Naive thymus-derived CD4-positive, alpha-beta T cell (primary cell): ENCODE measurements at places on chromosomes 6 and 20. TPM values are rescaled to one million over a fixed set of nuclear protein-coding genes. Genes with fewer than 3 reads are reported as not detected.
A peak's percentile ranks its signal among the peaks of the same experiment; 100 is the strongest.

The GMEB2 gene
- total RNA-seq: 24.6 TPM

The FHL5 gene
- not detected for total RNA-seq

The PRRT1 gene
- total RNA-seq: 0.31 TPM in 1 of 2 replicates, not detected in the other

The LPIN3 gene
- total RNA-seq: 1.9 and 3.0 TPM in 2 replicates

The CST7 gene
- 66.7 TPM for total RNA-seq

The TAAR9 gene
- not detected for total RNA-seq

The IL17A gene
- not detected for total RNA-seq

The TBXT gene
- not detected for total RNA-seq

The OGFR gene
- 81.8 TPM for total RNA-seq

The MRPS18A gene
- 20.9 TPM for total RNA-seq

The SOX18 gene
- not detected for total RNA-seq

The CGAS gene
- total RNA-seq: 41.2 and 45.7 TPM in 2 replicates

- DNase-seq: no peak
These were observed 379.3 kb downstream of the CD109 start for GRCh38 chr6:74075323-74075722.

DNA sequence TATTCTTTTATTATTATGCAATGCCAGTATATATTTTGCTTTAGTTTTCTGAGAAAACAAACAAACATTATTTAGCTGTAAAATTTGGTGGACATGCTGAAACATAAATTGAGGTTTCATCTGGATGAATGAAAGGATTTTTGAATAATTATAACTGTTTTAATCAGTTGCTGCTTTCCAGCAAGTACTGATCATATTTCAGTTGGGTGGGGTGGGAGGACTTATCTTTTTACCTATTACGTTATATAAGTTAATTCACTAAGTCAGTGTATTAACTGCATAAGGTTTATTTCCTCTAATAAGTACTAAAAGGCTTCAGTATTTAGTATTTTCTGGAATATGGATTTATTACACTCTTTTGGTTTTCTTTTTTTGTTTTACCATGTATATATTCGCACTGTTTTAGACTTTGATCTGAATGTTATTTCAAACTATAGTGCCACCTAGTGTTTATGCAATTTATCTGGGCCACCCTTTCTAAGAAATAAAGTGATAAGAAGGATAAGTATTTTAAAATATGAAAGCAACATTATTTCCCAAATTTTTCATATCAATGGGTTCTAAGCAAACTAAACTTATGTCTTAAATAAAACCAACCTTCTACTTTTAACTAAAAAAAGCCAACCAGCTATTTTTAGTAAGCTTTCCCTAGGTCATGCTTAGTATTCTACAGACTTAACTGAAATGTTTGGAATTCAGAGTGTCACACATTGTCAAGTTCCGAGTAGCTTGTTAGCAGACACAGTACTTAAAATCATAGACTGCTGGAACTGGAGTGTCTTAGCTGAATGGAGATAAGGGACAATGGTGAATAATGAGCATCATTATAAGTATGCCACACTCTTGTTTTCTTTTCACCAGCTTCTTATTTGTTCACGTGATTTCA lies 105.4 kb upstream of the MCHR2 start:
- no peak for DNase-seq

DNA sequence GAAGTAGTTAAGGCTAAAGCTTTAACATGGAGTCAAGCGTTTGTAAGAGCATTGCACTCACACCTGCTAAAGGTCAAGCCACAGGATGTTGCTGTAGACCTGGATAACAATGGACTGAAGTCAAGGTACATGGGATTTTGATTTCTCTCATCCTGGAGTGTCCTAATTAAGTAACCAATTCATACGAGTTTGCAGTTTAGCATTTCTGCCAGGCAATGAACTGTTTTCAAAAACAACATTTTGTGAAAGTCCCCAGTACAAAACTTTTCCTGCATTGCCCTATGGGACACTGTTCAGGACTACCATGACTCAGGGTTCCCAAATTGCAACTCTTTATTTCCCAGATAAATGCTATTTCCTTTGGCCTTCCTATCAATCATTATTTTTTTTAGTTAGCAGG lies 17.4 kb upstream of the SIRPB1 start:
- DNase-seq: no peak

GRCh38 chr6:6007366-6008088 lies 802 bp upstream of the NRN1 start:
- DNase-seq: peak; percentile 45

GRCh38 chr20:11112832-11113231 lies 439.0 kb upstream of the JAG1 start:
- no peak for DNase-seq

DNA sequence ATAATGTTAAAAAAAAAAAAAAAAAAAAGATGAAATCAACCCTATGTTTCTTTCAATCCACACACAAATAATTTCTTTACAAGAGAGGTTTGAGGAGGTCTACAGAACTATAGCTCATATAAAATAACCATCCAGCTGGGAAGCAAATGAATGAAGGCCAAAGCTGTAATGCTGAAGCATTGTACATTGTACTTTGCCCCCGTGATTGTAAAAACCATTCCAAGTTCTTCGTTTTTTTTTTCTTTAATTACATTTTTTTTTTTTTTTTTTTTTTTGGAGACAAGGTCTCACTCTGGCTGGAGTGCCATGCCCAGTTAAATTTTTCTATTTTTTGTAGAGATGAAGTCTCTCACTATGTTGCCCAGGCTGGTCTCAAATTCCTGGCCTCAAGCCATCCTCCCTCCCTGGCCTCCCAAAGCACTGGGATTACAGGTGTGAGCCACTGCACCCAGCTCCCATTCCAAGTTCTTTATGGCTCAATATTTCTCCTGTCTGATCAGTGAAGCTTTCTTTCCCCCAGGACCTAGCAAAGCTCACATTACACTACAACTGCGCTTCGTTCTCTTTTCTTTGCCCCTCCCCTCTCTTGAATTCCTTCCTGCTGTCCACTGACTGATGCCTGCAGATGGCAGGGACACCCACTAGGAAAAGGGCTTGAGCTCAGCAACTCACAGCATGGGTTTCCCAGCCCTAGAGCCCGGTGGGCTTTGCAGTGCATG lies 53.0 kb upstream of the NOP56 start:
- DNase-seq: no peak

DNA sequence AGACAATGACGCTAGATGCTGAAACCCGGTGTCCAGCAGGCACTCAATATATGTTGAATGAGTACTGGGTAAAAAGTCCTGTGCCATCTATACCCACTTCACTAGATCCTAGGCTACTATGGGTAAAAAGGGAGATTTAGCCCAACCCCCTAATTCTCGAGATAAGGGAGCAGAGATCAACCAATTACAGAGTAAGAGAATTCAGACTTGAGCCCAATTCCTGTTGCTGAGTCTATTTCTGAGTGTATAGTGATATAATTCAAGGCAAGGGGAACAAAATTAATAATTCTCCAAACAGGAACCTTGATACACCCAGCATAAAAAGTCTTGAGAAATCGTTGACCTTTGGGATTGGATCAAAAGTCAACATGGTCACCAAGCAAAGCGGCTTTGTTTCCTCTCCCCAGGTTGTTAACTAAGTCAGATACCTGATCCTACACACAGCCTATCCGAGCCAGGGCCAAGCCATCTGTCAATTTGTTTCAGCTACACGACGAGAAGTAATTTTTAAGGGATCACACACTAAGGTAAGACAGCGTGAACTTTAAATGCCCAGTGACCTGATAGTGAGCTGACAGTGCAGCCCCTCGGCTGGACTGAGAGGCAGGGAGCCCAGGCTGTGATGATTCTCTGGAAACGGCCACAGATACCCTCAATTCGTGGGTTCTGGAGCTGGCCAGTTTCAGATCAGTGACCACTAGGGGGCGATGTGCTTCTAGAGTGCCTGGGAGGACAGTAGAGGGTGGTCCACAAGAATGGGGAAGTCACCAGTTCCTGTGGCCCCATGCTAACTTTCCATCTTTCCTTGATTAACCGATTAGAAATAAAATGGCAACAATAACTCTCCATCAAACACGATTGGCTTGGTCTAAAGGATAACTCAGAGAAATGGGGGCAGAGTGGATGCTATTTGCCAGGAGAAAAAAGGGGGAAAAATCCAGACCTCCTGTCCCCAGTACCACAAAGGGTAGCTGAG lies 46.2 kb downstream of the SLC22A23 start:
- peak; percentile 59 for DNase-seq

DNA sequence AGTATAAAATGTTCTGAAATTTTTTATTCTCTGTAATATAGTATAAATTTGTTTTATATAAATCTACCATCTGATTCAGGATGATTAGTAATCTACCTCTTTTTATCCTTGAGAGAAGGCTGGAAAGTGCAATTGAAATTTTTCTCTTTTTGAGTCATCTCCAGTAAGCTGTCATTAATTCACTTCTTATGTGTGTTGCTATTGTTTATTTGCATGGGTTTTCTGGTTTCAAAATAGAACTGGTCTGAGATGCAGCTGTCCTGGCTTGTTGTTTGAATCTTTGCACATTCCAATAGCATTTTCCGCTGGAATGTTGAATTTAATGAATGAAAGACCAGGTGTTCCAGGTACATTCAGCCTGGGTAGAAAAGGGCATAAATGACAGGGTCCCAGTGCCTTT lies 24.3 kb upstream of the TAB2 start:
- no peak for DNase-seq

DNA sequence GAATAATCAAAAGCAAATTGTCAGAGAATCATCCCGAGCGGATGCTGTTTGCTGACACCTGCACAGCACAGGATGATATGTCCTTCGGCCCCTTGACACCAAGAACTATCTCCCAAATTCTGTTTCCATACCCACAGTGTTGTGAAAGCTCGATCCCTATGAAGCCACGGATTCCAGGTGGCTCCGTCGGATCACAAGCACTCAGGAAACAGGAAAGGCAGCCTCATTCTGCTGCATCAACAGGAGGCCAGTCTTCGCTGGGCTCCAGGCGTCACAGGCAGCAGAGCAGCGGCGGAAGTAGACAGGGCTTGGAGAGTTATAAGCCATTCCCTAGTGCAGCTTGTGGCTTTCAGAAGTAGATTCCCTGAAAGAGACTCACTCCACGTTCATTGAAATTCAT lies 342.3 kb downstream of the C6orf118 start:
- DNase-seq: no peak

DNA sequence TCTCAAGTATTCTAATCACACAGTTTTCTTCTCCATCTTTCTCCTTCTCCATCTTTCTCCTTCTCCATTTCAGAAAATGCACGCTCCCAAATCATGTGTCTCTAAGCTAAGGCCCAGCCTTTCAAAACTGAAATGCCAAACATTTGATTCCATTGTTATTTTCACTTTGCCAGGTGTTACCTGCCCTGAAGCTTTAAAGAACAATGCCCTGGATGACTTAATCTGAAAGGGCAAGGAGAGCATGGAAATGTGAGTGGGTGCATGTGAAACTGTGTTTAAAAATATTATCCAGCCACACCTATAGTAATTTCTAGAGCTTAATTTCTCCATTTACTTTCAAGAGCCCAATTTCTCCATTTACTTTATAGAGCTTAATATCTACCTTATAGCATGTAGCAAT lies 42.4 kb upstream of the GCLC start:
- no peak for DNase-seq

GRCh38 chr20:32479697-32480171 lies 105.4 kb downstream of the NOL4L start:
- no peak for DNase-seq

GRCh38 chr6:4870821-4871494 lies 94.8 kb downstream of the CDYL start:
- DNase-seq: no peak

DNA sequence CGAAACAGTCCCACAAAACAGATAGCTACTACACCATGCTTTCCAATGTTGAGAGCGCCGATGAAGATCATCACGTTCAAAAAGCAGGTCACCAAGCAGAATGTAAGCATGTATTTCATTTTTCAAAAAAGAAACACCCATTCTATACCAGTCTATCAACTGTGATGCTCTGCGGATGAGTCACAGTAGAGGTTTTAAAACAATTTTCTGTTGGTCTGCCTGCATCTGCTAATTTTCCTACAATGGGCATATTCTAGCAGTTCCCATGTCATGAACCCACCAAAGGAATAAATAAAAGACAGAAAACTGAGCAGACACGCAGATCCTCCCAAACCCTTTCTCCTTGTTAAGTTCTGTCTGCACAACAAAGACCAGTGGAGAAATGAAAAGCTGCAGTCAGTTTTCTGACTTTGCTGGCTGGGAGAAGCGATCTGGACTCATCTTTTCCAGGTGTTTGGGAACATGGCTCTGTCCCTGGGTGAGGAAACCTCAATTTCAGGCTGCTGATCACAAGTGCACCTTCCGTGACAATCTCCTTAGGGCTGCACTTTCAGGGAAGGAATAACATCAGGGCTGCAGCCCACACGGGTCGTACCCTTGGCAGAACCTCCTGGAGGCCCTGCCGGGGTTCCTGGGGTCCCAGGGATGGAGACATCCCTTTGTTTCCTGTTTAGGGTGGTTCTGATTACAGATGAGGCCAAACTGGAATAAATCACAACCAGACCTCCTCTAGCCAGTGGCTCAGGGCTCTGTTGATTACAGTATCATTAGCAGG lies 200.1 kb downstream of the BMP7 start:
- DNase-seq: no peak

- DNase-seq: no peak
These were observed 7.2 kb downstream of the MAP3K4 start for GRCh38 chr6:160998766-160999165.

GRCh38 chr6:22827760-22828159 lies 258.4 kb downstream of the HDGFL1 start:
- no peak for DNase-seq

GRCh38 chr20:57128044-57128757 lies 138.2 kb downstream of the BMP7 start:
- DNase-seq: no peak

DNA sequence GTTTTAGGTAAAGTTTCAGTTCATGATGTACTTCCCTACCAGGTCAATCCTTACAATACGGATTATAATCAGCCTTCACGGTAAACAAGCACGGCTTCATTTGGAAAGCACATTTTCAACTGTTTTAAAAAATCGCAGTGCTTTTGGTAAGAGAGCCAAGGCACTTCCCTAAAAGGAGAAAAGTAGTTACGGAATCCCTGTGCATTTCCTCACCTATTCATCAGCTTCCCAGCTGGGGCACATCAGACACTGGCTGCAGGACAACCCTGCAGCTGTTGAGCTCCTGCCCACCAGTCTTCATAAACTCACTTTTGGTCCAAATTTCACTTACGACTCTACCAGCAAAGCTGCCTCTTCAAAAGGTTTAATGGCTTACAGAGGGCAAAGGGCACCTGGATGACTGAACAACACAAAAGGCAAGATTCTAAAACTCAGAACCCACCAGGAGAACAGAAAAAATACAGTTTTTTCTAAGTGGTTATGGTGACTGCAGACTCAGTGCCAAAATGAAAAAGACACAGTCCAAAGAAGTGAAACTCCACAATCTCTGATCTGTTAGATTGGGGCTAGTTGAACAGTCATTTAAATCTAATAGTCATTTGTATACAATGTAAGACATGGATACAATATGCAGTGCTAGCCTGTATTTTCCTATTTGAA lies 7.5 kb downstream of the SNX5 start:
- no peak for DNase-seq

DNA sequence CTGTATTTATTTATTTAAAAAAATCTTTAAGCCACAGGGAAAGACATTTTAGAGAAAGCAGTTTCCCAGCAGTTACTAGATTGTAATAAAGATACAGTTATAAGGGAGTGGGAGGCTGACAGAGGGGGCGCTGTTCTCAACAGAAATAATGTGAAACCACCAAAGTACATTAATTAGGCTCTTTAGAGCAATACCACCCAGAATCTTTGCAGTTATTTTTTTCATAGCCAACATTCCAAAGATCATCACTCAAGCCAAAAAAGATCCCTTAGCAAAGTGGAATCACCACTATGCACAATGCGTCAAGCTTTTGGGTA lies 331.3 kb upstream of the DEFB112 start:
- DNase-seq: no peak

- no peak for DNase-seq
These were observed 181.8 kb downstream of the TTLL2 start for GRCh38 chr6:167506443-167507301.

- peak; percentile 46 for DNase-seq
These were observed 210.2 kb downstream of the TMEM200A start for GRCh38 chr6:130575971-130576370.
